Daoy (cell line): ENCODE measurements at places on chromosomes 7 and 10. TPM values are rescaled to one million over a fixed set of nuclear protein-coding genes. Genes with fewer than 3 reads are reported as not detected.

The TMEM72 gene
- total RNA-seq = not detected in 2 replicates

The MBL2 gene
- not detected in 2 replicates for total RNA-seq

The FAM25C gene
- total RNA-seq = not detected in 2 replicates

The FFAR4 gene
- not detected in 2 replicates for total RNA-seq

The CDK14 gene
- 14.1 and 14.3 TPM in 2 replicates for total RNA-seq

The CCDC172 gene
- not detected in 2 replicates for total RNA-seq

The SPDYE11 gene
- total RNA-seq = not detected in 2 replicates

The NPY4R2 gene
- not detected in 2 replicates for total RNA-seq

GRCh38 chr10:6217611-6218010 is 14.9 kb downstream of the PFKFB3 start:
- DNase-seq = no peak

- DNase-seq = peak; percentile 56
Observed at GRCh38 chr10:79562135-79562756, 2.0 kb upstream of the SFTPA2 start.

DNA sequence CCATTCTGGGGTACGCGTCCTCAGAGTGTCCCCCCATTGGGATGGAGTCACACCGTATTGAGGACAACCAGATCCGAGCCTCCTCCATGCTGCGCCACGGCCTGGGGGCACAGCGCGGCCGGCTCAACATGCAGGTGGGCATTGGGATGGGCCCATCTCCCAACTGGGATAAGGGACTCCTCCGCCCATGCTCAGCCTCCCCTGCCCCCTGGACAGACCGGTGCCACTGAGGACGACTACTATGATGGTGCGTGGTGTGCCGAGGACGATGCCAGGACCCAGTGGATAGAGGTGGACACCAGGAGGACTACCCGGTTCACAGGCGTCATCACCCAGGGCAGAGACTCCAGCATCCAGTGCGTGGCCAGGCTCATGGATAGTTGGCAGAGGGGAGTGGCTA is 5.8 kb downstream of the AEBP1 start:
- no peak for DNase-seq

DNA sequence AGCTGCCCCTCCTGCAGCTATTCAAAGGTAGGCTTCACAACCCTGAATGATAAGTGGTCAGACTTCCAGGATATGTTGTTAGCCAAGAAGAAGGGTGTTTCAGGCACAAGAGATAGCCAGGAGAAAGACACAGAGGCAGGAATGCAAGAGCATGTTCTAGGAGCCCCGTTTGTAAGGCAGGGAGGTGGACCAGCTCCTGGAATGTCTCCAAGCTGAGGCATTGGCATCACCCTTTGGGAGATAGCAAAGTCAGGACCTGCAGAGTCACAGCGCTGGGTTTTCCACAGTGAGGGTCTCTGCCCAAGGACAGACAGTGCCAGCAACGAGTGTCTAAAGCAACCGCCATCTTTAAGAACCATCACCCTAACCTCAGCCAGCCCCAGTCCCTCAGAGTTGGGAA is 484.5 kb upstream of the ZMIZ1 start:
- DNase-seq = no peak

DNA sequence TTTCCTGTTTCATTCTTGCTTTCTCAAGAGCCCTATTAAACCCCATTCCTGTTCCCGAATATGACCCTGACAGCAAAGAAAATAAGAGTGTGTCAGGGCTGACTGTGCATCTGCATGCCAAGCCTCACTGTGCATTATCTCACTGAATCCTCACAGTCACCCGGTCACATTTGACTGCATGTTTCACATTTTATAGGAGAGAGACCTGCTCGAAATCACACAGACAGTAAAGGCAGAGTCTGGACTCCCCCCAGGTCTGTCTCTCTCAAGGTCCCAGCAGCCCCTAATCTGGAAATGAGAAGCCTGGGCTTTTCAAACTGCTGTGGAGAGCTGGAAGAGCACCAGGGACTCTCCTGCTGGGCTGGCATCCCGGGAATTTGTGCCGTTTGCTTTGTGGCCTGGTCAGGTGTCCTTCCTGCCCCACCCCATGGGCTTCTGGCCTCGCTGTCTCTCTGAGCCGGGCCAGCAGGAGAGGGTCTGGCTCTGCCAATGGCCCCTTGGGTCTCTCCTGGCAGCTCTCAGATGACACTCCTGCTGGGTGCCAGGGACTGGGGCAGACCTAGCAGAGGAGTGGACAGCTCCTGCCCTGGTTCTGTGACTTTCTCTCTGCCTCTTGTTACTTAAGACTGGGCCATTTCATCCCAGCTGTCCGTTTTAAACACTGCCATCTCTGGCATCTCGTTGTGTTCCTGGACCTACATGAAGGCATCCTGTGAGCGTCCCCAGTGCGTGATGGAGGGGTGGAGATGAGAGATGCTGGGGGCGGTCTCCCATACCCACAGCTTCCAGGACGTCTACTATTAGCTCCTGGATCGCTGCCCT is 173.6 kb downstream of the ARHGAP12 start:
- peak; percentile 28 for DNase-seq

GRCh38 chr7:159068893-159069448 is 75.7 kb downstream of the VIPR2 start:
- no peak for DNase-seq

GRCh38 chr10:77926566-77927401 is at the start of gene DLG5:
Gene DLG5 (minus strand): TSS chr10:77926755. CDS start chr10:77926520, 235 bp downstream.
- peak; percentile 61 for DNase-seq

DNA sequence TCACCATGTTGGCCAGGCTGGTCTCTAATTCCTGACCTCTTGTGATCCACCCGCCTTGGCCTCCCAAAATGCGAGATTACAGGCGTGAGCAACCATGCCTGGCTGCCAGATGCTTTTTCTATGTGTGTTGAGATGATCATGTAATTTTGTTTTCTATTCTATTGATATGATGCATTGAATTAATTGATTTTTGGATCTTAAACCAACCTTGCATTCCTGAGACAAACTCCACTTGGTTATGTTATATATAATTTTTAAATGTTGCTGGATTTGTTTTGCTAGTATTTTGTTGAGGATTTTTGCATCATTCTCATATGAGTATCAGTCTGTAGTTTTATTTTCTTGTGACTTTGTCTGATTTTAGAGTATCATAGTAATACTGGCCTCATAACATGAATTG is 192.8 kb downstream of the ADK start:
- DNase-seq = no peak

- no peak for DNase-seq
Observed at GRCh38 chr7:10655031-10655430, 318.6 kb upstream of the PHF14 start.

DNA sequence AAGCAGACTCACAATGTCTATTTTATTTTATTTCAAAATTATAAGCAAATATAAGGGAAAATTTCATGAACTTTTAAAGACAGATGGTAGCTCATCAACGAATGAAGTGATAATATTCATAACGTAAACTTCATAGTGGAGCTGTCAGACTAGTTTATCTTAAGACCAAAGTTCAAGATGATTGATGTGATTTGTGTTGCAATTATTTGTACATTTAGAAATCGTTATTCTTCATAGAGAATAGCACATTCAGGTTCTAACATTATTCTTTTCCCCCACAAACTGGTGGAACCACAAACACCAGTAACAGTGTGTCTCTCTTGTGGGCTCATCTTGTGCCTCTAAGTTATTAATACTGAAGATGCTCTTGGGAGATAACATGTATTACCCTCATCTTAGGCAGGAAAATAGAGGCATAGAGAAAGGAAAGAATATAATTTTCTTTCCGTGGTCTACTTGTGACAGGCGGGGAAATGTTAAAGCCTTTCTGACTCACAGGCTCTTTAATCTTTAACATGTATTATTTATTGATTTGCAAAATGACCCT is 37.0 kb downstream of the CCSER2 start:
- DNase-seq = no peak

- DNase-seq = peak; percentile 42
Observed at GRCh38 chr7:31079824-31080511, 27.9 kb downstream of the ADCYAP1R1 start.
